Daoy (cell line): ENCODE measurements at places on chromosomes 5 and 9. TPM values are rescaled to one million over a fixed set of nuclear protein-coding genes. Genes with fewer than 3 reads are reported as not detected.

The C9 gene
- not detected in 2 replicates for total RNA-seq

The BTNL3 gene
- not detected in 2 replicates for total RNA-seq

The NUTM2G gene
- under 0.01 TPM in 1 of 2 replicates, not detected in the other for total RNA-seq

The SAXO1 gene
- total RNA-seq, result not detected in 2 replicates

The DNM1 gene
- 8.5 and 12.3 TPM in 2 replicates for total RNA-seq

The ITGA2 gene
- total RNA-seq, result 27.4 and 32.0 TPM in 2 replicates

The GABBR2 gene
- total RNA-seq, result 0.74 and 1.5 TPM in 2 replicates

The STING1 gene
- 8.2 and 9.0 TPM in 2 replicates for total RNA-seq

The ITGA1 gene
- total RNA-seq, result 7.6 and 8.6 TPM in 2 replicates

The IFNK gene
- total RNA-seq, result not detected in 2 replicates

The AJM1 gene
- 0.18 and 0.74 TPM in 2 replicates for total RNA-seq

The KLHL3 gene
- total RNA-seq, result 0.15 and 0.80 TPM in 2 replicates
